ENCODE measurements at places on chromosomes 13 and 19. TPM values are rescaled to one million over a fixed set of nuclear protein-coding genes. Genes with fewer than 3 reads are reported as not detected.
A peak's percentile ranks its signal among the peaks of the same experiment; 100 is the strongest.

Gene DACH1
- total RNA-seq, result 0.14 TPM

Gene ADGRE3
- not detected for total RNA-seq

Gene NLRP9
- not detected for total RNA-seq

DNA sequence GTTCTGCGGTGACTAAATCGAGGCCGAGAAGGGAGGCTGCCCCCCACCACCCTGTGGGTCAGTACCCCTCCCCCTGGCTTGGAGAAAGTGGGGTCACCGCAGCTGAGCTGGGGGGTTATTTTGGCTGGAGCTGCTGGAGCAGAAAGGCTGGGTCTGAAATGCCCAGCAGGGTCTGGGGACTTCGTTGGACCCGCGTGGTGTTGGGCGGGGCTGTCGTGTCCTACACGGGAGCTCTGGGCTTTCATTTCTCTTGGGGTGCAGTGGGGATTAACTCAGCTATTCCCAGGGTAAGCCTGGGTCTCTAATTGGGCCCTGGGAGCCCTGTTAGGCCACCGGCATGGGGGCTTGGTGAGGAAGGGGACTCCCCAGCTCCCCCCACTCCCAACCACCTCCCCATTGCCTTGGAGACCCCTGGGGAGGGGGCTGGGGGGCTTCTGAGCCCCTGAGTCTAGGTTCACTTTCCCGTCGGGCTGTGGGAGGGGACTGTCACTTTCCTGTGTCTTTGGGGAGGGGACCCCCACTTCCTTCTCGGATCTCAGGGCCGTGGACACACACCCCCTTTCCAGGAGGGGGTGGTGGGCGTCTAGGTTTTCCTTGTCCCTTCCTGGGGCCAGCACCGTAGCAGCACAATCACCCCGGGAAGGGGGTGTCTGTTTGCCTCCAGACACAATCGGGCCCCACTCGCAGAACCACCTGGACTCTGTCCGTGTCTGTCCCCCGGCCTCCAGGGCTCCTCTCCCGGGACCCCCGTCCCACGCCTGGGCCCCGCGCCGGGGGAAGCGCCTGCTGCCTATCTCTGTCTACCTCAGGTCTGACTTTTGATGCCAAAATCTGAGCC lies 10.2 kb upstream of the WDR18 start:
- H3K36me3 ChIP-seq, result peaks cover 5% of the 10 kb centered on the region
- H3K27ac ChIP-seq, result no peak overlapping the region
- no peaks in the 10 kb centered on the region for H3K27me3 ChIP-seq
- no peak overlapping the region for H3K4me3 ChIP-seq
- no peaks in the 10 kb centered on the region for H3K4me1 ChIP-seq

DNA sequence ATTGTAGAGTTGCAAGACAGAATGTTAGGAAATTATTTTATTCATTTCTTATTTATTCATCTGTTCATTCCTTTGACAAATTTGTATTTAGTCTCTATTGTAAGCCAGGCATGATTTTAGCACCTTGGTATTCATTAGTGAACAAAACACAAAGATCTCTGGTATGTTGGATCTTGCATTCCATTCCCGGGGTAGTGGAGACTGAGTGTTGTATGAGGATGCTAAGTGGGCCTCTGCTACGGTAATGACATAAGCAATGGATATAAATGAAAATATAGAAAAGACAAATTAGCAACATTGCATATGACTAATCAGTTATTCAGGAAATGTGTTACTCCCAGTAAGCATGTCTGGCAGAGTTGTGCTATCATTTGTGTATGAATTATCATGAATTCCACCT lies 449.3 kb downstream of the PCDH17 start:
- H3K27me3 ChIP-seq, result no peaks in the 10 kb centered on the region
- no peak overlapping the region for H3K27ac ChIP-seq
- no peaks in the 10 kb centered on the region for H3K36me3 ChIP-seq
- no peak for DNase-seq

DNA sequence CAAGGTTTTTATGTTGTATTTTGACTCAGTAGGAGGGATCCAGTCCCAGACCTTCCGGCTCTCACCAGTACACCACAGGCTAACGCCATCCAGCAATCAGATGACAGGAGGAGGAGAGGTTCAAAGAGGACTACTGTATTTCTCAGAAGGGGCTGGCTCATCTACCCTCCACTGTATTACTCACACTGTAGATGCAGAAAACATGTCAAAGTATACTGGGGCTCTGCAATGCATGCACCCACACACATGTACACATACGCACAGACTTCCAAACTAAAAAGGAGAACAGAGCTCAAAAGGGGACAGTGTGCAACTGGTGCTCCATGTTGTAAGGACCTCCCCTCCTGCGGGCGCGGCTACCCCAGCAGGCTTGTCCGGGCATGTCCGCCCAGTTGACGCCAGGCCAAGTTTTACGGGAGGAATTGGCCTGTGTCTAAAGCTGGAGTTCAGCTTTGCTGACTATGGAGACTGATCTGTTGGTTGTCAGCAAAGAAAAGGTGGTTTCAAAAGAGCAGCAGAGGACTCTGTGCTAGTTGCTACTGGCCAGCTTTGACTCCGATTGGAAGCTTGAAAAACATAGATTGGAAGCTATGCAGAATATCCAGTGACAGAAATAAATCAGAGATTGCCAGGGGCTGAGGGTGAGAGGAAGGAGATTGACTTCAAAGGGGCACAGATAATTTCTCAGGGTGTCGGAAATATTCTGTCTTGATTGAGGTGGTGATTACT lies 314.2 kb downstream of the DLEU7 start:
- H3K27ac ChIP-seq, result no peak overlapping the region
- H3K27me3 ChIP-seq, result peaks cover 19% of the 10 kb centered on the region
- H3K4me3 ChIP-seq, result no peak overlapping the region
- H3K36me3 ChIP-seq, result no peaks in the 10 kb centered on the region
- peak; percentile 46 for DNase-seq

DNA sequence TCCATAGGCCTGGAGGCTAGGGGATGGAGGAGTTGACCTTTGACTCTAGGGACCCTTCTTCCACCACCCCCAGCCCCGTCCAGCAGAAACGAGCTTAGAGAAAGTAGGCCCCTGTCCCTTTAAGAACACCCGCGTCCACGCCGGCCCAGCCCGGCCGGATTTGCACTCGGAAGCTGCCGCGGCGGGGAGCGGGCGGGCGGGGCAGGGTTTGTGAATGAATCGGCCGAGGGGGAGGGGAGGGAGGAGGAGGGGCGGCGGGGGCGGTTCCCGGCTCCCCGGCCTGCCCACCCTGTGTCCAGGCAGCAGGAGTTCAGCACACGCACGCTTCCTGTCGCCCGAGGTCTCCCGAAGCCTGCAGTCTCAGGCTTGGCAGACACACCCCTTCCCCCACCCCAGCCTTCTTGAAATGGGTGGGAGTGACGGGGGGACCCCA lies 1.5 kb downstream of the UNC13A start:
- no peak for DNase-seq
- H3K36me3 ChIP-seq, result peaks cover 2% of the 10 kb centered on the region
- H3K27ac ChIP-seq, result no peak overlapping the region
- peaks cover 15% of the 10 kb centered on the region for H3K4me1 ChIP-seq
- no peak overlapping the region for H3K4me3 ChIP-seq
- peaks cover 71% of the 10 kb centered on the region for H3K27me3 ChIP-seq

DNA sequence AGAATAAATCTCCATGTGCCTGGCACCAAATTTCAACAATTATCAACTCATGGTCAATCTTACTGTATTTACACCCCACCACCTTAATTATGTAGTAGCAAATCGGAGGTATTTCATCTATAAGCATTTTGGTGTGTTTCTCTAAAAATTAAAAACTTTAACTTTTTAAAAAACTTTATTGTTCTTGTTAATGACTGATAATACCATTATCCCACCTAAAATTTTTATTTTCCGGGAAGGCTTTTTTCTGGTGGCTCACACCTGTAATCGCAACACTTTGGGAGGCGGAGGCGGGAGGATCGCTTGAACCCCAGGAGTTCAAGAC lies 453 bp upstream of the PDCD2L start:
- no peak for DNase-seq
- H3K27ac ChIP-seq, result peak overlapping the region; percentile 73
- peaks cover 7% of the 10 kb centered on the region for H3K36me3 ChIP-seq
- H3K4me1 ChIP-seq, result peaks cover 19% of the 10 kb centered on the region

DNA sequence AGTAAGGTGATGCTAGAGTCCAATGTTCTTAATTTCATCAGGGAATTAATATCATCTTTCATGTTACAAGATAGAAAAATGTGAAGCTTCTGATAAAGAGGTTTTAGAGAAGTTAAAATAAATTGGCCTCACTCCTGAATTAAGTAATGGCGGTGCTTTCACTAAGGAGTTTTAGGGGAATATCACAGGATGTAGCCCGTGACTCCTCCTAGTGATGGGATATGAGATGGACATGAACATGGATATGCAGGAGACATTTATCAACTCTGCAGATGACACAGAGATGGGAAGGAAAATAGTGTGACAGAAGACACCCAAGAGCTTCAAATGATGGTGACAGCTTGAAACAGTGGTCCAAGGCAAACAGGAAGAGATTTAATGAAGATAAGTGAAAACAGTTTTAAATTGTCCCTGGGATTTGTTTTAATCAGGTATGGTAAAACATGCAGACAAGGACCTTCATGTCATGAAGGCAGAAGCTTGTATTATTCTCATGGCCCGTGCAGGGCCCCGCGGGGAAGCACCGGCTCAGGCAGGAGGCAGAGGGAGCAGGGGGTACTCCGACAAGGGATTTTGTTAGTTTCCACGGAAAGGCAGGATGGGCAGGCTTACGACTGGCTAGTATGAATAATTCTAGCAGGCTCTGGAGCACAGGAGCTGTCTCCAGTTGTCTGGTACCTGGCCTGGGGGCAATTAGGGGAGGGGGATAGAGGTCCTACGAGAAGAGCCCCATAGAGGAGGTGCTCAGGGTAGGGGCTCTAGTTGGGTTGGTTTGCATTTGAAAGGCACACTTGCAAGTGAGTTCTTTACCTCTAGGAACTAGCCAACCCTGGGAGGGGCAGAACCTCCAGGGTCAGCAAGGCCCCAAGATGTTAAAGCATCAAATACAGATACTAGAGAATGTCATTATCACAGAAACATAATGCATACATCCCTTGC lies 38.7 kb upstream of the FARP1 start:
- no peaks in the 10 kb centered on the region for H3K27me3 ChIP-seq
- no peak overlapping the region for H3K4me3 ChIP-seq
- no peak for DNase-seq
- no peak overlapping the region for H3K27ac ChIP-seq

DNA sequence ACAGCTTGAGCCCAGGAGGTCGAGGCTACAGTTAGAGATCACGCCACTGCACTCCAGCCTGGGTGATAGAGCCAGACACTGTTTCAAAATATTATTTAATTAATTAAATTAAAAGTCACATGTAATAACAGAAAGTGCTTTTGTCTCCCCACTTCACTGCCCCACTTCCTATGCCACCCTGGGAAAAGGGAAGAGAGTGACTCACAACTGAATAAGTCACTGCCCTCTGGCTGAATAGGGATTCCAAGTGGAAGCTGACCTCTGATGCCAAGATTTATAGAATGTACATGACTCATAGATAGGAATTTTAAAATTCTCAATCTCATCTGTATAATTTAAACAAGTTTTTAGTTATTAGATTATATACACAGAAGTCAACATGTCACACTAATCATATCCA lies 22.2 kb upstream of the ERVV-1 start:
- DNase-seq, result no peak
- peaks cover 15% of the 10 kb centered on the region for H3K36me3 ChIP-seq
- no peaks in the 10 kb centered on the region for H3K27me3 ChIP-seq
- H3K4me1 ChIP-seq, result peaks cover 17% of the 10 kb centered on the region
- peak overlapping the region; percentile 87 for H3K4me3 ChIP-seq

DNA sequence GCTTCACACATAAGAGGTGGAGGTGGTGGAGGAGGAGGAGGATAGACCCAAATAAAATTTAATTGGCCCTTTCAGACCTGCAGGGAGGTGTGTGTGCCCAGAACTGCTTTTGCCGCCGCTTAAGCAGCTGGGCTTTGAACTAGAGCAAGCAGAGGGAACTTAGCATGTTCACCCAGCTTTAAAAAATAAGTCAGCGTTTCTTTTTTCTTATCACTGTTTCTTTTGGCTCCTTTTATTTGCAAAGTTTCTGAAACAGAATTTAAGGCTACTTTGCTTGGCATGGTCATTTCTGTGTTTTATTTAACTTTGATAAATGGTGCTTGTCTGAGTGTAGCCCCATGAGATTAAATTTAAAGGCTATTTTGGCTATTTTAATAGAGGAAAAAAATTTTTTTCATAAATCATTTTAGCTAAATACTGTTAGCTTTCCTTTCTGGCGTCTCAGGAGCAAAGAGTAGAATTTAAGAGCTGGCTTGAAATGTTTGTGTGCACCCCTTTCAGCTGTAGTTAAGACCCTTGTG lies 43.3 kb upstream of the RNF113B start:
- no peak overlapping the region for H3K27ac ChIP-seq
- H3K4me1 ChIP-seq, result no peaks in the 10 kb centered on the region
- no peaks in the 10 kb centered on the region for H3K36me3 ChIP-seq
- no peak overlapping the region for H3K4me3 ChIP-seq
- no peak for DNase-seq

DNA sequence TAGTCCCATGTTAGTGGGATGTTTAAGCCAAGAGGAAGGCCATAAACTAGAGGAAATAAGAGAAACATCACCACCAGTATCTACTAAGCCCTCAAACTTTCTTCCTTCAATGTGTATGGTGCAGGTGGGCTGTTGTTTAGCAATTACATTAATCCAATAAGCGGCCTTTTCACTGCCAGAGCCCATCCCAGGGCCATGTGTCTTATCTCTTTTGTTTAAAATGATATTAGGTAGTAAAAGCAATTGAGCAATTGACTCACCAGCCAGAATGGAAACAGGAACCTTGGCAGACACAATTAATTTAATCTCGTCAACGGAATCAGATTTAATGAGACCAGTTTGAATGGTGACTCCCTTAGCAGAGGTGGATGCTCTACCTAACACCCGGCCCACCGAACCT lies 1503.5 kb downstream of the UQCRFS1 start:
- no peaks in the 10 kb centered on the region for H3K27me3 ChIP-seq
- H3K36me3 ChIP-seq, result peaks cover 10% of the 10 kb centered on the region
- no peak overlapping the region for H3K4me3 ChIP-seq
- H3K27ac ChIP-seq, result no peak overlapping the region
- no peaks in the 10 kb centered on the region for H3K4me1 ChIP-seq

DNA sequence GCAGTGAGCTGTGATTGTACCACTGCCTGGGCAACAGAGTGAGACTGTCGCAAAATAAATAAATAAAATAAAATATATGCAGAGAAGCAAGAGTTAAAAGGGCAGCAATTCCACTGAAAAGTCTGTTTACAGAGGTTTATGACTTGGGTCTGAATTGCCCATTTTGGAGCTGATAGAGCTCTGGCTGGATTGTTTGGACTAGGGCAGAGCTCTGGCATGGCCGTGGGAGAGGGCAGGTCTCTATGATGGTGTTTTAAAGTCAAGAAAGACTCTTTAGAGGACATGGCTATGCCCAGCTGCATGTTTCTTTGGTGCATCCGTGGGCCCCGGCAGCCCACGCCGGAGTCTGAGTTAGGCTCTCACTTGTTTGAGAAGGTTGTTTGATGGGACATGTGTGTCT lies 64.6 kb upstream of the C1QTNF9 start:
- peaks cover 21% of the 10 kb centered on the region for H3K4me1 ChIP-seq
- H3K27me3 ChIP-seq, result no peaks in the 10 kb centered on the region
- no peak overlapping the region for H3K27ac ChIP-seq
- H3K4me3 ChIP-seq, result no peak overlapping the region

All from activated T-cell treated with anti-CD3 and anti-CD28 coated beads, Interleukin-2, amount 50 U/mL, for 72 hours (primary cell).